Astrocyte (in vitro differentiated cells and primary cell): ENCODE measurements at places on chromosomes 2 and 18.

DNA sequence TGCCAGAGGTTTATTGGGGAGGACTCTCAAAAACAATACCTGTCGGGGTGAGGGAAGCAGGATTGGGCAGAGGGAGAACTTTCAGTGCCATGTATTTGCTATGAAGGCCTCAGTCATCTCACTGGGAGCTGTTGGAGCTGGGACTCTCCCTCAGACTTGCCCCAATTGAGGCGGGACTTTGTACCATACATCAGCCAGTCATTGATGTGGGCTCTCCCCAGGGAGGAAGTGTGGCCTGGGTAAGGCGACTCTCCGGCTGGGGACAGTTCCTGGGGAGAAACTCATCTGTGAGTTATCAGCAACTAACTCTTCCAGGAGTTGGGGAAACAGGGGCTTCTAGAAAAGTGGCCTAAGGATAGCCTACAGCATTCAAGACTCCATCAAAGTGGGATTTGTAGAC is 66.5 kb downstream of the FTCDNL1 start:
- H3K27me3 ChIP-seq = peaks cover 2% of the 10 kb centered on the region
- H3K27ac ChIP-seq = no peak overlapping the region
- H3K4me1 ChIP-seq = no peaks in the 10 kb centered on the region
- H3K4me3 ChIP-seq = no peak overlapping the region
- DNase-seq = no peak
- no peaks in the 10 kb centered on the region for H3K36me3 ChIP-seq

DNA sequence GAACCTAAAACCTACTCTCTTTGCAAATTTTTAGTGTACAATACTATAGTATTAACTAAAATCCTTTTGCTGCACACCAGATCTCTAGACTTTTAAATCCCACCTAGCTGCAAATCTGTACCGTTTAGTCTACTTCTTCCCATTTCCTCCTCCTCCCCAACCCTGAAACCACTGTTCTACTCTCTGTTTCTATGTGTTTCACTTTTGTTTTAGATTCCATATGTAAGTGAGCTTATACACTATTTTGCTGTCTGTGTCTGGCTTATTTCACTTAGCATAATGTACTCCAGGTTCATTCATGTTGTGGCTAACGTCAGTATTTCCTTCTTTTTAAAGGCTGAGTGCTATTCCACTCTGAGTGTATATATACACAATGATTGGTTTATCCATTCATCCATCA is 18.4 kb upstream of the DSC2 start:
- no peaks in the 10 kb centered on the region for H3K27me3 ChIP-seq
- no peak overlapping the region for H3K4me3 ChIP-seq
- no peak overlapping the region for H3K27ac ChIP-seq

DNA sequence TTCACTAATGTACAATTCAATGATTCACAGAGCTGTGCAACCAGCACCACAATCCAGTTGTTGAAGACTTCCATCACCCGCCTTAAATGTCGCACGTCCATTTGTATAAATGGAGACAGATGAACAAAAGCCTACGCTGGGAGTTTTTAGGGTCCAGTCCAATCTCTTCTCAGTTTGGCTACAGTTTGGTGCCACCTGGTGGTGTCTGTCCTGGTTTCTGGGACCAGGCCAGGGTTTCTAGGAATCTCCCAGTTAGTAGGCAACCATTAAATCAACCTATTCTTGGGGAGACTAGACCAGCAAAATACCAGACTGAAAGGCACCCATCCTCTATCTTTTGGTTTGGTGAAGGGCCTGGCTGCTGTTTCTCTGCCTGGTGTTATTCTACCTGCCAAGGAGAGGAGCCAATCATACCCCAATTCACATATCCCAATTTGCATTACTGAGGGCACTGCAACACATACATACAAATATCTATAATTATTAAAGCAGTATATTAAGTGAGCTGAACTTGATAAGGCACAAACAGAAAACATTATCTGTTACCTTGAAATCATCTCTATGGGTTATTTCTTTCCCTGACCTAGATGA is 3.2 kb upstream of the DDX1 start:
- DNase-seq = peak; percentile 33
- no peak overlapping the region for H3K4me3 ChIP-seq
- H3K36me3 ChIP-seq = no peaks in the 10 kb centered on the region
- H3K27ac ChIP-seq = no peak overlapping the region

DNA sequence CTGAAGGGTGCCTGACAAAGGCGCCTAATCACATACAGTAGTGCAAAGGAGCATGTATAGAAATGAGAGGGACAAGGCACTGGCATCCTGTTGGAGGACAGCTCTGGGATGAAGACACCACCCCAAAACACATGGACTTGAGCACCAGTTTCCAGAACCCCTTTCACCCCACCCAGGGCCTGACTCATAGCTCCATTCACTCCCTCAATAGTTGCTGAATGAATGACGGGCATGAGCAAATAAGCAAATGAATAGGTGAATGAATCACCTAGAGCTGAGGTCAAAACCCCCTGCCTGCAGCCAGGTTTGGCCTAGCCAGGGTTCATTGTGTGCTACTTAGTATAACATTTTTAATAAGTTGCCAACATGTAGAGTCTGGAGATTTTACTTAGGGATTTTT is 66.3 kb downstream of the NRP2 start:
- no peak overlapping the region for H3K4me3 ChIP-seq
- peaks cover 21% of the 10 kb centered on the region for H3K36me3 ChIP-seq
- peak overlapping the region; percentile 69 for H3K27ac ChIP-seq
- peak; percentile 70 for DNase-seq
